Mesangial cell (primary cell): ENCODE measurements at places on chromosomes 2 and 18. TPM values are rescaled to one million over a fixed set of nuclear protein-coding genes. Genes with fewer than 3 reads are reported as not detected.

Gene ICOS
- not detected in 2 replicates for total RNA-seq

Gene HOXD9
- total RNA-seq = 5.7 and 11.4 TPM in 2 replicates

Gene RAD51AP2
- total RNA-seq = under 0.01 TPM in 1 of 2 replicates, not detected in the other

Gene SKOR2
- not detected in 2 replicates for total RNA-seq

Gene C2orf69
- 5.2 and 7.7 TPM in 2 replicates for total RNA-seq

Gene B3GNT7
- 7.0 and 9.9 TPM in 2 replicates for total RNA-seq

Gene ST8SIA5
- total RNA-seq = 0.13 TPM in 1 of 2 replicates, not detected in the other

Gene AP1S3
- total RNA-seq = 17.8 and 26.5 TPM in 2 replicates
